Activated T-cell treated with anti-CD3 and anti-CD28 coated beads for 4 hours (primary cell): ENCODE measurements at places on chromosomes 11 and 22.
A peak's percentile ranks its signal among the peaks of the same experiment; 100 is the strongest.

DNA sequence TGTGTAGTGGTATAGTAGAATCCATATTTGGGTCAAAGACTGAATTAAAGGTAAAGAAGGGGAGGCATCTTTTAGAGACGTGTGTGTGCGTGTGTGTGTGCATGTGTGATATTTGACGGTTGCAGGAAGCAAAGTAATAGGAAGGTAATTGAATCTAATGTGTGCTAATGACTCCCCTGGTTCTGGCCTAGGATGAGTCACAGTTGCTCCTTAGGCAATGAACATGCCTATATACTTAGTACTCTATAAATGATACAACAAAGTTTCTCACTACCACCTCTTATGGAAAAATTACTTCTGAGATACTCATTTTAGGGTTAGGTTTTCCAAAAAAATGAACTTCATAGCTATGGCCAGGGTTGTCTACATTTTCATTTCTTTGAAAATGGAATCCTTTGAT, 409.6 kb downstream of the GUCY1A2 start:
- DNase-seq: no peak

GRCh38 chr11:35359321-35360054, 59.9 kb downstream of the SLC1A2 start:
- no peak for DNase-seq

DNA sequence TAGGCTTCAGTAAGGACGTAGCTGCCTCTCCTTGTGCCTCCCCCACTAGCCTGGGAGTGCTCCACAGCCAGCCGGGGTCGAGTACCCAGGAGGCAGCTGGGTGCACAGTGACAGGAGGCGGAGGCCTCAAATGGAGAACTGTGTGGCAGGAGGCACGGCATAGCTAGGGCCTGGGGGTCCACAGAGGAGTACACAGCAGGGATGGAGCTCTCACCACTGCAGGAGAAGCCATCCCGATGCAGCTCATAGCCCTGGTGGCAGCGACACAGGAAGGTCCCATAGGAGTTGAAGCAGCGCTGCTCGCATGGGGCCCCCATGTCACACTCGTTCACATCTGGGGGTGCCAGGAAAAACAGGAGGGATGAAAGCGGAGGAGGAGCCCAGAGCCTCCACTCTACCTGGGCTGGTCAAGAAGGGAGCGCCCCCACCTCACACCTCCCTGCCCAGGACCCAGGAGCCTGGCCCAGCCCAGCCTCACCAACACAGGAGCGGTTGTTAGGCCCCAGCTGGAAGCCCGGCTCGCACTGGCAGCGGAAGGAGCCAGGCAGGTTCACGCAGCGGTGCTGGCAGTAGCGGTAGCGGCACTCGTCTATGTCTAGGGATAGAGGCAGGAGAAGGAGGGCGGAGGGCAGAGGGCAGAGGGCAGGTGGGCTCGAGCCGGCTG, 2.8 kb downstream of the EFEMP2 start:
- DNase-seq: no peak

DNA sequence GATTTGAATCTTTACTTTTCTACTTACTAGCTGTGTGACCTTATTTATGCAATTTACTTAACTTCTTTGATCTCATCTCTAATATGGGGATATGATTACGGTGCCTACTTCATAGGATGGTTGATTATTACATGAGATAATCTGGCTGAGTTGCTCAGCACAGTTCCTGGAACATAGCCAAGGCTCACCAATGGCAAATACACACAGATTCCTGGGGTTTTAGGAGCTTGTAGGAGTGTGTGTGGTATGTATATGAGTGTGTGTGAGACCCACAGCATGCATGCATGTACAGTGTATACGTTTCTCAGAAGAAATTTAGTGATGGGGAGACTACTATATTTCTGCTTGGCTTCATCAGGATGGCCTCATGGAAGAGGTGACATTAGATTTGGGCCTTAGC, 256.9 kb downstream of the KIRREL3 start:
- no peak for DNase-seq

- DNase-seq: no peak
These were observed 47.2 kb upstream of the ADA2 start for GRCh38 chr22:17266251-17266971.

- DNase-seq: no peak
These were observed 368.8 kb upstream of the KIRREL3 start for GRCh38 chr11:127369356-127369755.

DNA sequence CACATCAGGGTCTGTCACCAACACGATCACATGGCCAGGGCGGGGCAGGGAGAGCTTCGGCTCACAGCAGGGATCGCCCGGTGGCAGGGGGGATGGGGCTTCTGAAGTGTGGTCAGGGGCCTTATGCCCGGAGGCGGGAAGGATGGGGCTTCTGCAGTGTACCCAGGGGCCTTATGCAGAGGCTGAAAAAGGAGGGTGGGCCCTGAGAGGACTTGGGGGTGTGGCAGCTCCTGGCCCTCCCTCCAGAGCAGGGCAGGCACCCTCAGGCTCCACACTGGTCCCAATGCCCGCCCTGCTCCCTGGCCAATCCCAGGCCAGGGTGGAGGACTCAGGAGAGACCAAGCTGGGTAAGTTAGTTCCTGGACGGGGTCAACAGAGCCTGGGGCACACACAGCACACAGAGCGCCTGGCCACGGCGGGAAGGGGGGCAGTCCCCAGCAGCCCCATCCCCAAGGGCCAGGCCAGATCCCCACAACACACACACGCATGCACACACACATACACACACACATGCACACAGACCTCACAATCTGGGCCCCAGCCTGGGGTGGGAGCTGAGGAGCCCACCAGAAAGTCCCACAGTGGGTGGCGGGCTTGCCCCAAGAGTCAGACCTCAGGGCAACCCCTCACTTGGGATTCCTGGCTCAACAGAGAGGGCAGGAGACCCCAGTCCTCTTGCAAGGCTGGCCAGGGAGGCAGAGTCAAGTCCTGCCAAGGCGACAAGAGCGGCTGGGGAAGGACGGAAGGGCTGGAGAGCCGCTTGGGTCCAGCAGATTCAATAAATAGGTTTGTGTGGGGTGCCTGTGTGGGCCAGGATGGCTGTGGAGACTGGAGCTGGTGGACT, 1.1 kb upstream of the CEND1 start:
- DNase-seq: no peak

GRCh38 chr11:64313491-64314145, 3.7 kb downstream of the TRMT112 start:
- DNase-seq: no peak

GRCh38 chr11:36053281-36053680, 109.4 kb downstream of the LDLRAD3 start:
- no peak for DNase-seq

DNA sequence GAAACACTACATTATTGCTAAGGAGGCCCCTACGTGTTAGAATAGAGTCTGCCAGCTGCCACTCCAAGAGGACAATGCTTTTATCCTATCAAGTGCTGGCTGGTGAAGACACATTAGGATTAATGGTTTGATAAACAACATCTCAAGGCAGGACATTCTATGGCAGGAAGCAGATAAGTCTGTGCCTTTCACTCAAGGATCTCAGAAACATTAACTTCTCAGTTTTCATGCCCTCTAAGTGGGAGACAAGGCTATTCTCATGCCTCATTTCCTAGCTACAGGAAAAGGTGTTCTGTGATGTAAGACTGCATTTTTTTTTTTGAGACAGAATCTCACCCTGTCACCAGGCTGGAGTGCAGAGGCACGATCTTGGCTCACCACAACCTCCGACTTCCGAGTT, 23.5 kb upstream of the TIMP3 start:
- DNase-seq: no peak

DNA sequence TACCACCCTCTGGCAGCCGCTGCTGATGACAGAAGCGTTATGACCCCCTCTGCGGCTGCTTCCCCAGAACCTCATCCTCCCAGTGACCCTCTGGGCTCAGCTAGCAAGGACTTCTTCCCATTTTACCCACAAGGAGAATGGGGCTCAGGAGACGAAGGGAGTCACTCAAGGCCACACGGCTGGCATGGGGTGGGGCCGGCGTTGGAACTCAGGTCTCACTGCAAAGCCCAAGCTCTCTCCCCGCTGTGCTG, 16.8 kb upstream of the SUN2 start:
- no peak for DNase-seq

GRCh38 chr11:12420706-12421105, 43.3 kb downstream of the PARVA start:
- DNase-seq: no peak

- DNase-seq: no peak
These were observed 1.8 kb downstream of the UBQLN3 start for GRCh38 chr11:5507933-5508305.

- no peak for DNase-seq
These were observed 780.9 kb downstream of the BRD1 start for GRCh38 chr22:49046546-49047361.

DNA sequence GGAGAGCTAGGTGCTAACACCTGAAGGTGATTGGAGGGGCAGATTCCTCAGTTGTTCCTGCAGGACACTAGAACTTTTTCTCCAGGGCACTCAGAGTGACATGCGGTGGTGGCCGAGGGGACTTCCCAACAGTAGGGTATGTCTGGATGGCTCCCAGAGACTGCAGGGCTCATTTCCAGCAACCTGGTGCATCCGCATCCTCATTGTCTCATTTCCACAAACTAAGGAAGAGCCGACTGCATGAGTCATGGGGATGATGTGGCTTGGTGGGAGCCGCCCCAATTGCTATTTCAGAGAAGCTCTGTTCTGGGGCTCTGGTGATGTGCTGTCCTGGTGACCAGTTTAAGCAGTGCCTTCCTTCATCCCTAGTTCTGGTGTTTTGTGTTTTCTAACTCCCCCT, 2.8 kb upstream of the ROBO4 start:
- no peak for DNase-seq

DNA sequence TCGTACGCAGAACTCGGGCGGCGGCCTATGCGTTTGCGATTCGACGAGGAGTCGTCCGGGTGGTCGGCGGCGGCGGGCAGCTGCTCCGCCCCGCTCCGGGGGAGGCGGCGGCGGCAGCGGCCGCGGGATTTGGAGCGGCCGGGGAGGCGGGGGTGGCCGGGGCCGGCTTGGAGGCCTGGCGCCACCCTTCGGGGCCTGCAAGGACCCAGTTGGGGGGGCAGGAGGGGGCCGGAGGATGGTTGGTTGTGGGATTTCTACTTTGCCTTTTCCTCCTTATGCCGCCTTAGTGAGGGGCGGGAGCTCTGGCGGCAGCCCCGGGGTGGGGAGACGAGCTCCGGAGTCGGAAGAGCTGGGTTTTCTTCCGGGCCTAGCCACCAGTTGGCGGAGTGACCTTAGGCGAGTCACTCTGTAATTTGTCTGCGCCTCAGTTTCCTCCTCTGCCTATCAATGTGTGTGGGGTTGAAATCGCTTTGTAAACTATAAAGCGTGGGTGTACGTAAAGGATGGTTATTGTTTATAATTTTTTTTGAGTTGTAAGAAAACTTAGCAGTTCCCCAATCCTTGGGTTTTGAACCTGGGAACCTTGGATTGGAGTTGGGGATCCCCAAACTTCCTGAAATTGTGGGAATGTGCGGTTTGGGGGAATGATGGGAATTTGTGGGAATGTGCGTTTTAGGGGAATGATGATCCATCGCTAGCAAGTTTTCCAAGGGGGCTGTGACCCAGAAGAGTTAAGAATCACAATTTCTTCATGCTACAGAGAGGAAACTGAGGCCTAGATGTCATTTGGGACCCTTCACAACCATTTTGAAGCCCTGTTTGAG, 679 bp downstream of the TUG1 start:
- DNase-seq: peak; percentile 13

DNA sequence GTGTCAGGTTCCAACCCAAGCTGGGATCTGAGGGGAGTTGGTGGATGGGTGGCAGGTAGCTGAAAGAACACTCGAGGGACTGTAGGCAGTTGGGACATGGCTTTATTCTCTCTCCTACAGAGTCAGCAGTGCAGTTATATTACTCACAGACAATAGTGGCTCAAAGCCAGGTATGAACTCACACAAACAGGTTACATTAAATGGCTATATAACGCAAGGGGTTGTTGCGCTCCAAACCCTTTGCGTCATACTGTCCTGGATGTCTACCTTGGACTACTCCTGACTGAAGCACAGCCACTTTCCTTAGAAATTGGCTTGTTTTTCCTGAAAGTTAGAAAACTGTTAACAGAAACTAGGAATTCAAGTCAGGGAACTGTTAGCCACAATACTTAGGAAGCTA, 66.4 kb upstream of the OR4B1 start:
- no peak for DNase-seq

- DNase-seq: no peak
These were observed 202.4 kb upstream of the PDGFD start for GRCh38 chr11:104366321-104366734.

GRCh38 chr11:2903672-2904011, 18.1 kb upstream of the CDKN1C start:
- no peak for DNase-seq

DNA sequence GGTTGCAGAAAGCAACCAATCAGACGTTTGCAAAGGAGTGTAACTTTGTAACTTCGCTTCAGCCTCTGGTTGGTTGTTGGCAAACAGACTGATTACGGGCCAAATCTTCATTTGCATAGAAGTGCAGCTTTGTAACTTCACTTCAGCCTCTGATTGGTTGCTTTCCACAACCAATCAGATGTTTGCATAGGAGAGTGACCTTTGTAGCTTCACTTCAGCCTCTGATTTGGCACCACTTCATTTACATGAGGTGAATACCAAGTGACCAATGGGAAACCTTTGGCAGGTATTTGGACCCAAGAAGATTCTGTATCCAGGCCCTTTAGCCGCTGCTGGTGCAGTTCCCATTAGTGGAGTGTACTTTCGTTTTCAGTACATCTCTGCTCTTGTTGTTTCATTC, 16.0 kb downstream of the USP47 start:
- DNase-seq: no peak

- DNase-seq: no peak
These were observed 85.0 kb downstream of the LARGE1 start for GRCh38 chr22:33835265-33835664.

DNA sequence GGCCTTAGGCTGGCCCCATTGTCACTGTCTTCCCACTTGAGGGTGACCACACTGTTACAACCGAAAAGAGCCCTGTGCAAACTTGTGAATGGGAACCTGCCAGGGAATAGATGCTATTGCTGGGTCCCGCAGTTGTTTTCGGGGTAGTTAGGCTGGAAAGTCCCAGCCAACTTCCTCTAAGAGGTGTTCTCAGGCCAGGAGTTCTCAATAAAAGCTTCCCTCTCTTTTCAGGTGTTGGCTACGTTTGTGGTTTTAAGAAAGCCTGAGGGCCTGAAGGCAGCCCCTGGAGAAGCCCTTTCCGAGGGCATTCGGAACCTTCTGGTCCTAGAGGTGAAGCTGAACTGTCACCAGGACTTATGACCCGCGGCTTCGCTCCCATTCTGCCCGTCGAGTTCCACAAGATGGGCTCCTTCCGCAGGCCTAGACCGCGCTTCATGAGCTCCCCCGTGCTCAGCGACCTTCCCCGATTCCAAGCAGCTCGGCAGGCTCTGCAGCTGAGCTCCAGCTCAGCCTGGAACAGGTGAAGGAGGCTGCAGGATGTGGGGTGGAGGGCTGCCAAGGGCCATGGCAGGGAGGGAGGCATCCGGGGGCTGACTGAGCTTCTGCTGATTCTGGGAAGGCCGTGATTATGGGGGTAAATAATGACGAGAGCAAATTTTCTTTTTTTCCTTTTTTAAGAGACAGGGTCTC, 104.8 kb downstream of the PRR5L start:
- DNase-seq: no peak
